ENCODE measurements at places on chromosomes 16 and 17.

DNA sequence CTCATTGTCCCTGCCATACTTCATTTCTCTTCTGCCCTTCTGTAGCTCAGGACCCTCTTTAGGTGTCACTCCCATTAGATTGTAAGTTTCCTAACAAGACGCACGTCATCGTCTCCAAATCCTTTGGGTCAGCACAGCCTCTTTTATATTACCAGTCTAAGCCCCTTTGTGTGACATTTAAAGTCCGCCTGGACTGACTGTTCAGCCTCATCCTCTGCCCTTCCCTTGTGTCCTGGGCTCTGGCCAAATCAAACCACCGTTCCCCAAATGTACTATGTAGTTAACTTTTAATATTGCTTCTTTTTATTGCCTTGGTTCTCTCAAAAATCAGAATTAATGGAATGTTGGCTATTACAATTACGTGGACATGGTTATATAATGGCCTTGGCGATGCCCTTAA, 38.2 kb downstream of the PITPNC1 start:
- no peak for DNase-seq

DNA sequence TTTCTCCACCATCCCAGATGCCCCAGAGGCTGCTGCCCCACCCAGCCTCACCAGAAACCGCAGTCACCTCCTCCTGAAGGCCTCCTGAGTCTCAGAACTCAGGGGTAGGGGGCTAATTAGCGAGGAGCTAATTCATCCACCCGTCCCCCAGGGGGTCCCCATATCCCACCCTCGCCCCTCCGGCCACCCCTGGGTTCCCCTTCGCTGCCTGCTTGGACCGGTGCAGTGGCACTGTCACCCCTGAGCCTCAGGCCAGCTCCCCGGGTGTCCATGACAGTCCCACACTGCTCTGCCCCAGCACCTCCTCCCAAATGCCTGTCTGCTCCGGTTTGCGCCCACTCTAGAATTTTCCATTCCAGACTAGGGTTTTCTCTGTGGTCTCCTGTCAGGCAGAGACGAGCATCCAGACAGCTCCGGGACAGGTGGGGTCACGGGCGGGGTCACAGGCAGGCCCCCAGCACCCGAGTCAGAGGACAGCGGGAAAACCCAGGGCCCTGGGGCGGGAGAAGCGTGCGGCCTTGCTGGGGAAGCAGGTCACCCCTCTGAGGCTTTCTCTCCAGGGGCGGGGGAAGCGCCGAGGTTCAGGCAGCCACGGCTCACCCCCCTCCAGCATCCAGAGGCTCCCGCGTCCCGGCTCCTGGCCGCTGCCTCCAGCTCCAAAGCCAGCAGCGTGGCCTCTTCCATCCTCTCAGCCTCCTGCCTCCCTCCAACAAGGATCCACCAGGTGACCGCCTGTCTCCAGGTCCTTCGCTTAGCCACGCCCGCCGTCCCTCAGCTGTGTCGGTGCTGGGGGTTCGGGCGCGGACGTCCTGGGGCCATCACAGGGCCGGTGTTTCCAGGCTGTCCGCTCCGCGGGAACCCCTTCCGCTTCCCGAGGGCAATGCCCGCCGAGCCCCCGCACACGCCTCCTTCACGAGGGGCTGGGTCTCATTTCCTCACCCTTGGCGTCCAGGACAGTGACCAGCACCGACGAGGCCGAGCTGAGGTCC, 3.1 kb upstream of the PERCC1 start:
- DNase-seq, result no peak

DNA sequence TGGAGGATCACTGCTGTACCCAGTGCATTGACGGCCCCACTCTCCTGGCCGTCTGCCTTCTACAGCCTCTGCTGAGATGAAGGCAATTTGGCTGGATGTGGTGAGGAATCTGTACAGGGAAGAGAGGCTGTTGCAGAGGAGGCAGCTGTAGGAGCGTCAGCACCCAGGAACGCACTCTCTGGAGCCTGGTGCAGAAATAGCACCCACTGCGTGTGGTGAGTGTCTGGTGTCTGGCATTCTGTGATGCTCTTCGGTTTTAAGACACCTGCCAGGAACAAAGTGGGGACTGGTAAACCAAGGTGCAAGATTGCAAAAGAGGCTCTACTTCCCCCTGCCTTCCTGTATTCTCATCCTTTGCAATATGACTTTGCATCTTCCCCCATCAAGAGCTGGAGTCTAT, 187.5 kb upstream of the SDK2 start:
- no peak for DNase-seq

DNA sequence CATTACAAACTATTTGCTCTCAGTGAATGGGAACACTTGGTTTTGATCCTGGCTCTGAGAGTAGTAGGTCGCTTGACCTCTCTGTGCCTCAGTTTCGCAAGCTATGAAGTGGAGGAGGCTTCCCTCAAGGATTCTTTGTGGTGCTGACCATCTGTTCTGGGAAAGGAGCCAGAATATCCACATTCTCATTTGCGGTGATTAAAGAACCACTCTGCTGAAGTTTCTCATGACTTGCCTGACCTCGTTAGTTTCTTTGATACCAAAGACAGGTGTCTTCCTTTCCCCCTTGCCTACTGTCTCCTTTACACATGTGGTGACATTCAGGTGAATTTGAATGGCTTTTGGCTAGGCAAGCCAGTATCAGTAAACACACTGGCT, 116.0 kb downstream of the SNX29 start:
- peak; percentile 64 for DNase-seq

DNA sequence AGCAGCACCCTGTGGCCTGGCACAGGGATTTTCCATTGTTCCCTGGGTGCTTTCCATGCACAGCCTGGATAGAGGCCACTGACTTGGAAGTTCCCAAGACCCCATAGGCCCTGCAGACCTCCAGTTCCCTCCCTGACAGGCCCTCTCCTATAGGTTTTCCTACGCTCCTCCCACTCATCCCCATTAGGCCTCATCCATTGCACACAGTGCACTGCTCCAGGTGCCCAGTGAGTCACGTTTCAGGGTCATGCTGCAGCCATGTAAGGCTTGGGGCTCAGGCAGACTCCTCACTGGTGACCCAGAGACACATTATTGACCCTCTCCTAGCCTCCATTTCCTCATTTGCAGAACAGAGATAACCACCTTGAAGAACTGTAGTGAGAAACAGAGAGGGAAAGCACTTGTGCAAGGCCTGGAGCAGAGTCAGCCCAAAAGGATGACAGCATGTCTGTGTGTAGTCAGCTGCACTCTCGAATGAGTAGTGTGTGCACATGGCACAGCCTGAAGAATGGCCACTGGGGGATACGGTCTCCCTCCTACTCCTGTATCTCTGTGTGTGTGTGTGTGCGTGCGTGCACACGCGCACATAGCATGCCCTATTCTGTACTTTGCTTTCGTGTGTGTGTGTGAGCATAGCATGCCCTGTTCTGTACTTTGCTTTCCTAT, 26.8 kb downstream of the DRC3 start:
- DNase-seq, result peak; percentile 29

GRCh38 chr17:2547176-2547575, 35.5 kb upstream of the METTL16 start:
- DNase-seq, result peak; percentile 55

GRCh38 chr16:87958632-87959031, 7.4 kb downstream of the BANP start:
- no peak for DNase-seq

- no peak for DNase-seq
Observed at GRCh38 chr16:23334950-23335349, 32.8 kb downstream of the SCNN1B start.

- DNase-seq, result no peak
Observed at GRCh38 chr16:89295915-89296314, 78.4 kb downstream of the ZNF778 start.

GRCh38 chr17:14436266-14436665, 135.4 kb downstream of the HS3ST3B1 start:
- no peak for DNase-seq

- peak; percentile 79 for DNase-seq
Observed at GRCh38 chr17:61218438-61218837, 181.2 kb upstream of the TBX2 start.

DNA sequence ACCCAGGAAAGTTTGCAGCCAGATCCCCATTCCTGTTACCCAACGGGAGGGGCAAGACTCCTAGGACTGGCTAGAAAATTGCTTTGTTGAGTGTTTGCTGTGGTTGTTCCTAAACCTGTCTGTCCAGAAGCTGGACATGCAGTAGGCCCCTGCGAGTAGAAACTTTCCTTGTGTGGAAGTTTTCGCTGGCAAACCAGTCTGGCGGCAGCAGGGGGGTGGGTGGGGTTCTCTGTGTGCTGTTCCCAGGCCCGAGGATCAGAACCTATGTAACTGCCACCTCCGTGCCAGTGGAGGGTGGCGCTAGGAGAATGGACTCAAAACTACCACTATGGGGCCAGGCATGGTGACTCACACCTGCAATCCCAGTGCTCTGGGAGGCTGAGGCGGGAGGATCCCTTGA, 9.2 kb downstream of the SGSM2 start:
- DNase-seq, result no peak

- DNase-seq, result no peak
Observed at GRCh38 chr17:79619636-79620206, 8.9 kb upstream of the RBFOX3 start.

DNA sequence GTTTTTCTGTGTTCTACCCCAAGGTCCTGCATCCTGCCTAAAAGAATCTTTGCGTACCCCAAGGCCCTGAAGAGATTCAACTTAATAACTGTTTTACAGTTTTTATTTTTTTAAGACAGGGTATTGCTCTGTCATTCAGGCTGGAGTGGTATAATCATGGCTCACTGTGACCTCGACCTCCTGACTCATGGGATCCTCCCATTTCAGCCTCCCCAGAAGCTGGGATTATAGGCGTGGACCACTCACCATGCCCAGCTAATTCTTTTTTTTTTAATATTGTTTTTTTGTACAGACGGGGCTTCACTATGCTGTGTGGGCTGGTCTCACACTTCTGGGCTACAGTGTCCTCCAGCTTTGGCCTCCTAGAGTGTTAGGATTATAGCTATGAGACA, 9.3 kb upstream of the FAAP100 start:
- peak; percentile 95 for DNase-seq

DNA sequence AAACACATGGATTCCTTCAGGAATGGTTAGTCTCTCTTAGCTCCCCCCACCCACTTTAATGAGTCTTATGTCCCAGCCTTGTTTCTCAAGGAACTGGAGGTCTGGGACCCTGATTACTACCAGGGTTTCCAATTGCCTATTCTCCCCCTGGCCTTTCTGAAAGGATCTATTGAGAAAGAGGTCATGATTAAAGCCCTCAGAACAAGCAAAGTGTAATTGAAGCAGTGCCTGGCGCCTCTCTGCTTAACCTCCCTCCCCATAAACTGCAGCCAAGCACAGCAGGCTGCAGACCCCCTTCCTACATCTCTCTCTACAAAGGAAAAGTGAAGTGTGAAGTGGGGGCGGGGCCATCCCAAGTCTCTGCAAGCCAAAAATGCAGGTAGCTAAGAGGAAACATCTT, 159.7 kb upstream of the CDH11 start:
- no peak for DNase-seq

GRCh38 chr16:76303637-76304314, 26.6 kb downstream of the CNTNAP4 start:
- DNase-seq, result no peak

GRCh38 chr16:47524007-47524405, 62.9 kb downstream of the PHKB start:
- DNase-seq, result no peak

DNA sequence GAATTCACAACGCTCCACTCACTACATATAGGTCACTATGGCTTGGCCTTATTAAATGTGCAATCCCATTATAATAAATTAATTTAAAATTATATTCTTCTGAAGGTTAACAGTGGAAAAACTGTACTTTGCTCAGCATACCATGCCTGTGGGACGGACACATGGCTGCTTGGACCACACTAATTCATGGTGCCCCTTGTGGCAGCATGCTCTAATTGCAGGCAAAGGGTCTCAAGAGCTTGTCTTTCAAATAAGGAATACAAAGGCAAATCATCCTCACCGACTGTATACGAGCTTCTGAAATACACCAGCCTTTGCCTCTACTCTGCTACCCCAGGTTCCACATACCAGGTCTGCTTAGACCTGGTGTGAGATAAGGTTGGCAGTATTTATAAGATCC, 11.7 kb downstream of the SMPD3 start:
- DNase-seq, result peak; percentile 22

DNA sequence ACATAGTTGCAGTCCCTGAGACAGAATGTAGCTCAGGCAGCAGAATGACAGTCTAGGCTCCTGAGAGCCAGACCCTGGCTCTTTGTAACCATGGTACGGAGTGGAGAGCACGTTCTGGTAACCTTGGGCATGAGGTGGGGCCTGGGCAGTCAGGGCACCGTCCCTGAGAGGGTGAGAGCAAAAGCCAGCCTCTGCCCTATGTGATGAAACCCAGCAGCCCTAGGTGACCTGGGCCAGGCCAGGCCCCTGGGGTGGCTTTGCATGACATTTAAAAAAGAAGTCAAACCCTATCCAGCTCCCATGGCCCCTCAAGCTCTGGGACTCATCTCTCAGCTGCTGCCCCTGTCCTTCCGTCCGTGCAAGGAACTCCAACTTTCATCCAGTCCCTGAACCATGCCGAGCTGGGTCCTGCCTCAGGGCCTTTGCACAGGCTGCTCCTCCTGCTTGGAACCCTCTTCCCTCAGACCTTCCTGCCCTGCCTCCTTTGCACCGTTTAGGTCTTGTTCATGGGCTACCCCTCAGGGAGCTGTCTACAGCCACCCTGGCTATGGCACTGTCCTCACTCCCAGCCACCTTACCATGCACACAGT, 188.6 kb downstream of the NTN1 start:
- DNase-seq, result no peak

DNA sequence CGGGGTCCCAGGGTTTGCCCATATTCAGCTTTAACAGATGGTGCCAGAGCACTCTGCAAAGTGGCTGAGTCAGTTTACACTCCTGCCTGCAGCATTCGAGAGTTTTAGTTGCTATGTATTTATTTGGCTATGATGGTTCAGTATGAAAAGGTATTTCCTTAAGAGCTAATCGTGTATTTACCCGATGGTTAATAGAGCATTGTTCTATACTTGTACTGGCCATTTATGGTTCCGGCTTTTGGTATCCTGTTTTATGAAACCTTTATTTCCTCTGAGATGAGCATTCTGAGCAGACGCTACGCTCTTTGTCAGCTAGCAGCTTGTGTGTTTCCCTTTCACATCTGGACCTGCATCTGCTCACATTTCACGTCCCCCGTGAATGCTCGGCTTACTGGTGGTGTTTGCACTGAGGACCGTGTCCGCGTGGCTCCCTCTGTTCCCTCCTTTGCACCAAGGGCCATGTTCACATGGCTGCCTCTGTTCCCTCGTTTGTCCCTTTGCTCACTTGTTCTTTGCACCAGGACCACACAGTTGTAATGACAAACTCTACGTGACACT, 149.1 kb upstream of the CHMP6 start:
- DNase-seq, result no peak

DNA sequence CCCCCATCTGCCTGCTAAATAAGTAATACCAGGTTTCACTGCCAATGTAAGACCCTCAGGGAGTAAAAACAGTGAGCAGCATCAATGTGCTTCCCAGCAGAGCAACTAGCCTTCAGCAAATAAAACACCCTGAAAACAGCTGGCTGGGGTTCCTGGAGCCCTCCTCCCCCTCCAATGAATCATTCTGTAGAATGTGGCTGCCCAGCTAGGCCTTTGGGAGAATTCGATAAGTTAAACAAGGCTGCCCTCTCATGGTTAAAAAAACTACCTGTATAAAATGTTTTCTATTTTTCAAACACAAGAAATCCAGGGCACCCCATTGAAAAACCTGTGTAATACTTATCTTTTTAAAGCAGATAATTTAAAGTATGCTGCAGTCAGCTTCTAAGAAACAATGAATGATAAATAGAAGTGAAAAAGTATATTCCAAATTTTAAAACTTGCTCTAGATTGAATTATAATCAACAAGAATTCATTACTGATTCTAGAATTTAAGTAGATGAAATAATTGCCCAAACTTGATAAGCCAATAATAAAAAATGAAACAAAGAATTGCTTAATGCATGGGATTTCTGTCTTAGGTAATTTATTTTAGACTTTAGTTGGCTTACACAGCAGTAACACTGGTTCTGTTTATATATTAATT, 9.4 kb upstream of the TOM1L1 start:
- peak; percentile 86 for DNase-seq

All from ELR (cell line).